ENCODE measurements at places on chromosomes 16 and 17.

DNA sequence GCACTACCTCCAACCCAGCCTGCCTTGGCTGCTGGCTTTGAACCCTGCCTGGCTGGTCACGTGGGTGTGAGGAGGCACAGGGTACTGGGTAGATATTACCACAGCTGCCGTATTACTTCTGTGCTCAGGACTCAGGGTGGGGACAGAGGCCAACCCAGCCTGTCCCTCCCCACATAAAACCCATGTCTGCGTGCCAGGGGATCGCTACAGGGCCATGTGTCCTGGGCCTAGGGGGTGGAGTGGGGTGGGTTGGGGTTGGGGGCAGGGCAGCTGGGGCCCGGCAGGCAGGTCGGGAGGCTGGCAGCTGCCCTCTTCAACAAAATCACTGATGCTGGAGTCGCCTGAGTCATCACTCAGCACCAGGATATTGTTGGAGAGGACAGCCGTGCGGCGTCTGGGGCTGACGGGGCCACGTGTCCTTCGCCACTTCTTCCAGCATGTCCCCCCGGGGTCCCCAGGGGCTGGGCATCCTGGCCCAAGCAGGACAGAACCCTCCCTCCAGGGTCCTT, 39.7 kb upstream of the PVALEF start:
- DNase-seq: peak; percentile 40

- DNase-seq: peak; percentile 54
Observed at GRCh38 chr17:77494664-77495435, 354.1 kb downstream of the SEC14L1 start.

DNA sequence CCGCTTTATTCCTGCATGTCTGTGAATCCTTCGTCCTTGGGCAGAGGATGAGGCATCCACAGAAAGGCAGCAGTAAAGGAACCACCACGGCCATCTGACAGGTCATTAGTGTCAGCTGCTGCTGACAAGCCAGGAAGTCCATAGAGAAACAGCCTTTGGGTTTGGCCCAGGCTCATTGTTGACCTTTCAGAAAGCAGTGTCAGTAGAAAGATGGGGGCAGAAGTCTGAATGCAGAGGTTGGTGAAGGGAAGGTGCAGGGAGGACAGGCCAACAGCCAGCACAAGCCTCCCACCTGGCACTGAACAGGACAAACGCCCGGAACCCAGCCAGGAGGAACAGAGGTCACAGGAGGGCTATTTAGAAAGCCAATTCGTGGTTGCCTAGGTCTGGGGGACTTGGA, 105.8 kb downstream of the VAT1L start:
- DNase-seq: no peak

- no peak for DNase-seq
Observed at GRCh38 chr17:51682115-51682514, 421.8 kb downstream of the UTP18 start.

DNA sequence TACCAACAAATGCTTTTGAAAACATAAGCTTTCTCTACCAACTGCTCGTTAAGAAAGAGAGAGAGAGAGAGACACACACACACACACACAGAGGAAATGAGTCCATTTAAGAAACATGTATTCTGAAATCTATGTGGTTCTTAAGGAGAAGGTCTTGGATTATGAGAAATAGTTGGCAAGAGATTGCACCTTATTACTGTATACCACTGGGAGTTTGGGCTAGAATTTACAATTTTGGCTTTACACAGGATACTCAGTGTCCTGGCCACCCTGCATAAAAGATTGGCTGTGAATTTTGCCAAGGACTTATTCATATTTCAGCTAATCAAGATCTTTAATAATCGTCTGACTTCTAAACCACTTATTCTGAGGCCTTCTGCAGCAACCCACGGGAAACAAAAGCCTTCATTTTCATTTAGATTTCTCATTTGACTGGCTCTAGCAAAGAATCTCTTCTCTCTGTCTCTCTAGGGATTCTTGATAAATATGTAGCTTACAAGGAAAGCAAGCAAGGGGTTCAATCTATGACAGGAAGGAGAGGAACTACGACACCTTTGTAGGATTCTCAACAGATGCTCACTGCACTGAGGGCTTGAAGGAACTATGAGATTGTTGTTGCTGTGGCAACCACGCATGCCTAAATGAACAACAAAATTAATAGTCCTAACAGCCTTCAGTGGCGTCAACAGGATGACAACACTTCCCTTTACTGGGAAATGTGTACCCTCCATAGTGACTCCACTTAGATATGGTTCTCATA, 75.3 kb upstream of the GNAO1 start:
- no peak for DNase-seq

DNA sequence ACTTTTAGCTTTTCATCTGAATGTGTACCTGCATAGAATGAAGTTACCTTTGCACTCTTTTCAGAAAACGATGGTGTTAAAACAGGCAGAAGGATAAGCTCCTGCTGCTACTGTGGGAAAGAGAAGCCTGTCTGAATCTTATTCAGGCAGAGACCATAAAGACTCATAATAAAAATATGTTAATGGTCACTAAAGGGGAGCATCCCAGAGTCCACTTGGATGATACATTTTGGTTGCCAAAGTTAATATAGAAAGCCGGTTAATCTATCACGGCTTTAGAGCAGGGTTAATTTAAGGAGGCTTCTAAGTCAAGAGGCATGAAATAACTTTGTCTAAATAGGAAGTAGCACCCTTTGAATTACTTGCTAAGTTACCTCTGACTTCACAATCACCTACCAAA, 2.9 kb downstream of the MARCHF10 start:
- DNase-seq: no peak

- DNase-seq: no peak
Observed at GRCh38 chr17:21291357-21291756, 6.8 kb downstream of the MAP2K3 start.

- no peak for DNase-seq
Observed at GRCh38 chr17:19534562-19535149, 1.0 kb downstream of the SLC47A1 start.

DNA sequence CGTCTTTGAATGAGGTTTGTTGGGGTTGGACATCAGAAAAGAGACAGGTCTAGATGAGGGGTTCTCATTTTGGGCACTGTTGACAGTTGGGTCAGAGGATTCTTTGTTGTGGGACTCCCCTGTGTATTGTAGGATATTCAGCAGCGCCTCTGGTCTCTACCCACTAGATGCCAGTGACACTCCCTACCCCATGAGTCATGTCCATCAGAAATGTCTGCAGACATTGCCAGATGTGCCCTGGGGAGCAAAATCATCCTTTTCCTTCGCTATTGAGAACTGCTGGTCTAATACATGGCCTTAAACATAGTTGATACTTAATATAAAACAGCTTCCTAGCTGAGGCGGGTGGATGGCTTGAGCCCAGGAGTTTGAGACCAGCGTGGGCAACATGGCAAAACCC, 3.1 kb downstream of the ABAT start:
- no peak for DNase-seq

DNA sequence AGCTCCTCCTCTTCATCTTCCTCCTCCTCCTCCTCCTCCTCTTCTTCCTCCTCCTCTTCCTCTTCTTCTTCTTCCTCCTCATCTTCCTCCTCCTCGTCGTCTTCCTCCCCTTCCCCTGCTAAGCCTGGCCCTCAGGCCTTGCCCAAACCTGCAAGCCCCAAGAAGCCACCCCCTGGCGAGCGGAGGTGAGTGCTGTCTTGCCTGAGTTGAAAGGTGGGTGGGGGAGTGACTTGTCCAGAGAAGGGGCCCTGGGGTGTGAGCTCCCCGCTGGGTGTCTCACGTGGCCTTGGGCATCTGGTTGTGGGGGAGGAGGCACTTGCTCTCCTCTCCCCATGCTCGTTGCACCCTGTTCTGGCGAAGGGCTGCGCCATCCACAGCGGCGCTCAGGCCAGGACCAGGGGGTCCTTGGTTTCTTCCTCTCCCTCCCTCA, 8.0 kb downstream of the ELOB start:
- DNase-seq: no peak

DNA sequence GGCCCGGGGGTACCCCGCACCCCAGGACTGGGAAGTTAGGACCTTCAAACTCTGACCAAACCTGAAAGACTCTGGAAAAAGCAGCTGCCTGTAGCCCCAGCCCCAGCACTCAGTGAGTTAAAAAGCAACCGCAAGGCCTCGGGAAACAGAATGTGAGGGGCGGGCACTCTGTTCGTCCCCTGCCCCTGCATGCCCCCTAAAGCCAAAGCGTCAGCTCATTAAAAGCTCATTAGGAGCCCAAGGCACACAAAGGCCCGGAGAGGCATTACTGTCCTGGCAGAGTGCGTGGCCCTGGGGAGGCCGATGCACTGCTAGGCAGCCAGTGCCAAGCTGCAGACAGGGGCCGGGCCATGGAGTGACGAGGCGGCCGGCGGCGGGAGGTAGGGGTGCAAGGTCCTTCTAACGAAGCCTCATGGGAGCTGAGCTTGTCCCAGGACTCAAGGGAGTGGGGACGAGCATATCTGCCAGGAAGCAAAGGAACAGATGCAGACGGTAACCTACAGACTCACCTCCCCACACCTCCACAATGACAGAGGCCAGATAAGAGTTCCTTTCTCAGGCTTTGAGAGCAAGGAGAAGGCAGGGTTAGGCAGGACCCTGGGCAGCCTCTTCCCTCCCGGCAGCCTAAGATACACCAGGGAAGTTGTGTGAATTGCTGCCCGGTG, 116.8 kb downstream of the ENGASE start:
- DNase-seq: no peak

Measured in NCI-H345 (cell line).